ENCODE measurements at places on chromosomes 5 and 9. TPM values are rescaled to one million over a fixed set of nuclear protein-coding genes. Genes with fewer than 3 reads are reported as not detected.

RFX3 gene
- total RNA-seq: 5.1 TPM

ITGA1 gene
- 4.1 TPM for total RNA-seq

OLFM1 gene
- total RNA-seq: 4.9 TPM

ENTPD2 gene
- total RNA-seq: not detected

GZMA gene
- total RNA-seq: not detected

FOXD4 gene
- 0.17 TPM for total RNA-seq

C5orf58 gene
- not detected for total RNA-seq

MTRR gene
- total RNA-seq: 28.9 TPM

SGTB gene
- 12.6 TPM for total RNA-seq

DRD1 gene
- under 0.01 TPM for total RNA-seq

GHR gene
- 3.5 TPM for total RNA-seq

ZBTB6 gene
- 14.7 TPM for total RNA-seq

CAMSAP1 gene
- 25.1 TPM for total RNA-seq

TPRN gene
- 11.6 TPM for total RNA-seq

GMCL2 gene
- total RNA-seq: not detected

MEGF10 gene
- total RNA-seq: under 0.01 TPM
